ENCODE measurements at places on chromosomes 16 and 17. TPM values are rescaled to one million over a fixed set of nuclear protein-coding genes. Genes with fewer than 3 reads are reported as not detected.

The CTRB1 gene
- not detected for total RNA-seq

The STAC2 gene
- 0.40 TPM for total RNA-seq

The SPATA32 gene
- 0.22 TPM for total RNA-seq

The TEX19 gene
- 0.60 TPM for total RNA-seq

The CA5A gene
- not detected for total RNA-seq

The ATP1B2 gene
- 0.21 TPM for total RNA-seq
